ENCODE measurements at places on chromosomes 11 and 22. TPM values are rescaled to one million over a fixed set of nuclear protein-coding genes. Genes with fewer than 3 reads are reported as not detected.

GRCh38 chr11:97754976-97755375, 1265.8 kb upstream of the CNTN5 start:
- no peaks in the 10 kb centered on the region for H3K27me3 ChIP-seq
- no peak for DNase-seq
- H3K36me3 ChIP-seq: no peaks in the 10 kb centered on the region
- no peak overlapping the region for H3K27ac ChIP-seq

GRCh38 chr11:104159356-104159755, 4.6 kb downstream of the PDGFD start:
- no peak overlapping the region for H3K27ac ChIP-seq
- peaks cover 6% of the 10 kb centered on the region for H3K4me1 ChIP-seq
- DNase-seq: peak; percentile 44
- H3K27me3 ChIP-seq: no peaks in the 10 kb centered on the region

DNA sequence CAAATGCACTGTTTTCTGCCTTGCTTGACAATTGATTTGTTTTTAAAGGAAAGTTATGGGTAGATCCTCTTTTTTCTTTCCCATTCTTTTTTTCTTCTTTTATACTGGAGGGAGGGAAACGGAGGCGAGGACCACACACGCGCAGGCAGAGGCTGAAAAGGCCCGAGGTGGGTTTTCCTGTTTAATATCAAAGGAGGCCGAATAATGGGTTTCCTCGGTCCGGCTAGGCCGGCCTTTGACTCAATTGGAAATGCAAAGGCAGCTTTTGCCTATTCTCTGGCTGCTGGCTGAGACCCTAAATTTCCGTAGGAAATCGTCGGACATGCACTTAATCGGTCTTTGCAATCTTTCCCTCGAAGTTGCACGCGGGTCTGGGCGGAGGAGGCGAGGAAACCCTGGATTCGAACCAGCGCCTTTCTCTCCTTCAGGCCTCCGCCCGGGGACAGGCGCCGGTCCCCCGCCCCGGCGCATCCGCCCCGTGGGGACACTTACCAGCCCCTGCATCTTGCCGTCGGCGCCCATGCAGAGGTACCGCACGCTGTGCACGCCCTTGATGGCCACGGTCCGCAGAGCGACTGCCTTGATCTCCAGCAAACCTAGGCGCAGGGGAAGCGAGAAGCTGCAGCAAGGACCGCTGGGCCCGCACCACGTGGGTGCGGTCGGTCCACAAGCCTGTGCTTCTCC, 911 bp downstream of the FGF19 start:
- no peak for DNase-seq
- no peak overlapping the region for H3K27ac ChIP-seq
- peaks cover 53% of the 10 kb centered on the region for H3K27me3 ChIP-seq

DNA sequence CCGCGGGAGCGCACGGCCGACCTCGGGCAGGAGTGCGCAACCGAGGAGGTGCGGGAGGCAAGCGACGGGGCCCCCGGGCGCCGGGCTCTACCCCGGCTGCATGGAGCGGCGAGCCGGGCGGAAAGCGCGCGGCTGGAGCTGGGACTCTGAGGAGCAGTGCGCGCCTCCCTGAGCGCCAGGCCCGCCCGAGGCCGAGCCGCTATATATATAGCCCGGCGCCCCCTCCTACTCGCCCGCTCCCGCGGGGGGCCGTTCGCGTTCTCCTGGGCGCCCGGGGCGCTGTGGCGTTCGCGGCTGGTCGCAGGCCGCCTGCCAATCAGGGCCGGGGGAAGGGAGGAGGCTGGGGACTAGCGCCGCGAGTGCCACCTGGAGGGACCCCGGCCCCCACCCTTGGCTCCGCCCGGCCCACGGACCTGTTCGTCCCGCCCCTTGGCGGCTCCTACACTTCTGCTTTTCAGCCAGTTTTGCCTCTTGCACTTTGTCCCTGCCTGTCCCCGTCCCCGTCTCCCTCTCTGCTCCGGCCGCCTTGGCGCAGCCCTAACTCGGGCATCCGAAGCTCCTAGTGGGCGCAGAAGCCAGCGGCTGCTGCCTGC, at the start of gene FGF4:
FGF4 (minus strand) TSS at position 179 of the 593 bp plus-strand sequence. CDS start 257 bp downstream, outside the sequence.
- H3K4me1 ChIP-seq: no peaks in the 10 kb centered on the region
- H3K27ac ChIP-seq: no peak within 1 kb of the TSS
- no peak for DNase-seq
- H3K36me3 ChIP-seq: no peaks in the 10 kb centered on the region
- H3K4me3 ChIP-seq: no peak within 1 kb of the TSS

DNA sequence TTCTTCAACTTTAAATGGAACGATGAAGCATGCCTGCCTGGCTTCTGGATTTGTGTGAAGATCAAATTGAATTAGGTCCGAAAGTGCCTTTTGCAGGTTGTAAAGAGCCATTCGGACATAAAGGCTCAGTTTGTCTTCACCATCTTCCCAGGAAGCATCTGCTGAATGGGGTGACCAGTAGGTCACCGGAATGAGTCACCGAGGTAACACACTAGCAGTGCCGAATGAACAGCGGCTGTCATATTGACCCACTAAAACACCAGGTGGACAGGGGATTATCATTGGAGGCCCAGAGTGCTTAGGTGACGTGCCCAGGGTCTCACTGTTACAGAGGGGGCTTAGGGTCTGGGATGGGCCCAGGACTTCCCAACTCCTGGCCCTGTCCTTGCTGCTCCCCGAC, 43.1 kb upstream of the MYH9 start:
- H3K27me3 ChIP-seq: no peaks in the 10 kb centered on the region
- no peaks in the 10 kb centered on the region for H3K36me3 ChIP-seq
- H3K4me3 ChIP-seq: no peak overlapping the region
- DNase-seq: no peak
- peaks cover 43% of the 10 kb centered on the region for H3K4me1 ChIP-seq
- no peak overlapping the region for H3K27ac ChIP-seq

DNA sequence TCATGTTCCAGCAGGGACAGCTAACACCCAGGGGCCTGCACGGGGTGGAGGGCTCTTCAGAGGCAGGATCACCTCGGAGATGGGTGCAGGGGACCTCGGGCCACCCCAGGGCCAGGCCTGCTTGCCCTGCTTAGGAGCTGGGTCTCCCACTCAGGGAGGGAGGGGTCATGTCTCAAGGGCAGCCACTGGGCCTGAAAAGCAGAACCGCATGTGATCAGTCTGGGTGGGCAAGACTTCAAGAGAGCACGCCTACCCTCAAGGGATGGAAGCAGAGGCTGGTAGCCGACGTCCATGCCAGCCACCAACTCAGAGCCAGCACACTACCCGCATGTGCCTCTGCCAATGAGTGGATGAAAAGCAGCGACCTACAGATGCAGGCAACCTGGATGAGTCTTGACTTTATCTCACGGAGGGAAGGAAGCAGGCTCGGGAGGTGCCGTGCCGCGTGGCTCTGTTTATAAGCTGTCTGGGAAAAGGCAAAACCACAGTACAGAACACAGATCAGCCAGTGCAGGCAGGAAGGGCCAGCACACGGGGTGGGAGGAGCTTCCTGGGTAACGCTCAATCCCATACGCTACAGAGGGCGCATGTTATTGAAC, 16.0 kb downstream of the TBX1 start:
- peaks cover 33% of the 10 kb centered on the region for H3K27me3 ChIP-seq
- H3K36me3 ChIP-seq: no peaks in the 10 kb centered on the region
- no peak overlapping the region for H3K27ac ChIP-seq
- H3K4me3 ChIP-seq: no peak overlapping the region
- H3K4me1 ChIP-seq: no peaks in the 10 kb centered on the region
- DNase-seq: no peak

DNA sequence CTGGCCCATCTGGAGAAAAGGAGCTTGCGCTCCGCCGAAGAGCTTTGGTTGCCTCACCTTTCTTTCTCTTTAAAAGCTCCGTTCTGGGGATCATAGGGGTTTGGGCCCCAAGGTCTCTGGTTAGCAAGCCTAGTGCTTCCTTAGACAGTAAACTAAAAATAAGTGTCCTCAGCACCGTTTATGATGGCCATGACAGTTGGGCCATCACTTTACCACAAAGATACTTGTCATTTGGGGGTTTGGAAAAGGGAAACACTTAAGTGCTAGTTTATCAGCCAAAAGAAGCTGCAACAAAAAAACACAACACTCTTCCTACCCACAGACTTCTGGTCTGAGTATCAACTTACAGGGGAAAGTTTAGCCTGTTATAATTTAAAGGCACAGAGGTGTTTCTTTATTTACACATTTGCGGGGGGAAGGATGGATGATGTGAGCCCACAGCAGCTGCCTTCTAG, 88.4 kb upstream of the CD44 start:
- no peaks in the 10 kb centered on the region for H3K27me3 ChIP-seq
- no peak overlapping the region for H3K27ac ChIP-seq
- no peak overlapping the region for H3K4me3 ChIP-seq
- no peaks in the 10 kb centered on the region for H3K4me1 ChIP-seq
- no peaks in the 10 kb centered on the region for H3K36me3 ChIP-seq
- no peak for DNase-seq

- no peak overlapping the region for H3K27ac ChIP-seq
- no peak overlapping the region for H3K4me3 ChIP-seq
- no peaks in the 10 kb centered on the region for H3K36me3 ChIP-seq
- H3K27me3 ChIP-seq: no peaks in the 10 kb centered on the region
These were observed 571.4 kb downstream of the MIAT start for GRCh38 chr22:27228771-27229170.

DNA sequence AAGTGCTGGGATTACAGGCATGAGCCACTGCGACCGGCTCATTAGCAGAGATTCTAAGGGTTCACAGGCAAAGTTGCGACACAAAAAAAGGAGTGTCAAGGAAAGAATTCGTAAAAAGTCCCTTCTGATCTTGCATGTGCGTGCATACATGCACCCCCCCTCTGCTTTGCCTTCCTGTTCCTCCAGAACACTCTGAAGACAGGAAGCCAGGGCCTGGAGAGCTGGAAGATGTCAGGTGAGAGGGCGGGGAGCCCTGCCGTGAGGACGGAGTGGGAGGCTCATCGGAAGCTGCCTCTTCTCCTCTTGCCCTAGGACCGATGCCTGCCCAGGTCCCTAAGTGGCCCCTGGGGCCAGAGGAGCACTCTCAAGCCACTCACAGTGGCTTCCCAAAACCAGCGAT, 89.1 kb downstream of the LARGE1 start:
- H3K36me3 ChIP-seq: no peaks in the 10 kb centered on the region
- no peak for DNase-seq
- no peaks in the 10 kb centered on the region for H3K27me3 ChIP-seq
- no peak overlapping the region for H3K27ac ChIP-seq

DNA sequence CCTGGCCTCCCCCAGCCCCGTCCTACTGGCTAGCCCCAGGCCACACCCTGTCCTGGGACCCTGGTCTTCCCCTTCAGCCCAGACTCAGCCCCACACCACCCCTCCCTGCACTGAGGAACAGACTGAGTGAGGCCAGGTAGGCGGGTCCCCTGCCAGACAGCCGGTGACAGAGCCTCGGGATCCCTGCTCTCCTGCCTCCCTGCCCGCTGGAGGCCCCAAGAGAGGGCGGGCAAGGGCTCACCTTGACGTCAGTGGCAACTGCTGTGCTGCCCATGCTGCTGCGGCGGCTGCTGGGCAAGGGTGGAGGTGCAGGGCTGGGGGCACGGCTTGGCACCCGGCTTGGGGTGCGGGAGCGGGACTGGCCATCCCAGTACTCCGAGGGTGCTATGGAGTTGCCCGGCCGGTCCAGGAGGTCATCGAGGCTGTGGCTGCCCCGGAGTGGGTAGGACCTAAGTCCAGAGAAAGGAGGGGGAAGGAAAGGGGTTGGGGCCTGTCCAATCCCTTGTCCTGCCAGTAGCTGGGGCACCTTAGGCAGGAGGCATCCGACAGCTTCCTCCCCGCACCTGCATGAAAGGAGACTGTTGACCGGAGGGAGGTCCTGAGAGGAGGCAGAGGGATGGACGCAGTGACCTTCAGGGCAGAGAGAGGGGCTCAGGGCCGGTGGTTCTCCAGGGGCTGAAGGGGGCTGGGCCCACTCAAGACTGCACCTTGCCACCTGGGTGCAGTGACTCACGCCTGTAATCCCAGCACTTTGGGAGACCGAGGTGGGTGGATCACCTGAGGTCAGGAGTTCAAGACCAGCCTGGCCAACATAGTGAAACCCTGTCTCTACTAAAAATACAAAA, 2.2 kb upstream of the SLC16A8 start:
- DNase-seq: no peak
- H3K36me3 ChIP-seq: no peaks in the 10 kb centered on the region
- no peak overlapping the region for H3K27ac ChIP-seq

DNA sequence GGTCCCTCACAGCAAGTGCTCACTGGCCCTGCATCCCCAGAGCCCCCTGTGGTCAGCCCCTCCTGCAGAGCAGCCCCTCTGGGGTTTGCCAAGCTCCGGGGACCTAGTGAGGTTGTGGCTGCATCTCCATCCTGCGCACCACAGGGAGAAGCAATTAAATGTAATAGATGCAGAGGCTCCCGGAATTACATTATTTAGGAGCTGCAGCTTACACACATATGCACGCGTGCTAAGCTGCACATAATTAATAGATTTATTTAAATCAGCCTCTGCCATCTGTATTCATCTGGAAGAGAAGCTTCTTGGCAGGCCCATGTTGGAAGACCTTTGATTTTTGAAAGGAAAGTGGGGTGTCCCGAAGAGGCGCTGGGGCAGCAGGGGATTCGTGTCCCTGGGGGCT, 1271.5 kb downstream of the BRD1 start:
- no peaks in the 10 kb centered on the region for H3K36me3 ChIP-seq
- no peaks in the 10 kb centered on the region for H3K27me3 ChIP-seq
- no peak for DNase-seq
- no peak overlapping the region for H3K27ac ChIP-seq

DNA sequence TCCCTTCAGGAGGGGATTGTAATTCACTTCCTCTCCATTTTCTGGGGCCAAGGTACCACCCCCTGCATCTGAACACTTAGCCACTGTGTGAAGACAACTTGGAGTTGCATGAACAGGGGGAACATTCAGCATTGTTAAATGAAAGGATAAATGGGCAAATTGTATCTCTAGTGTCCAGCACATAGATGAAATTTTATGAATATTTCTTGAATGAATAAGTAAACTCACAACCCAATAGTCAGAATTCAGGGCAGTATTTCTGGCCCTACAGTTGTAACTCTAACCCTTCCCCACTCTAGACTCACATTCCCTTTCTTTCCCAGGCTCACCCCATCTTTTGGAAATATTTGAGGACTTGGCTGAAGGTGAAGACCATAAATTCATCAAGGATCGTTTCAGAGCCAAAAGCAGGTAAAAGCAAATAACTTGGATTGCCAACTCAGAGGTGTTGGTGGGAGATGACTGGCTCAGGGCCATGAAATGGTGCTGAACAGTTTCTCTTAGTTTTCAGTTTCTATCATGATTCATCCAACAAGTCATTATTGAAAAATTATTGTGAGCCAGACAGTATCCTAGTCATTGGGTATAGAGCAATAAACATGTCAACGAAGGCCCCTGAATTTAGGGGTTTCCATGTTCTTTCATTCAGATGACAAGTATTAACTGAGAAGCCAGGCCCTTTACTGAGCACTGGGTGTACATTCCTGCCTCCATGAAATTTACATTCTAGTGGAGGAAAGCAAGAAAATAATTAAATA, 33.3 kb upstream of the ZC3H12C start:
- DNase-seq: peak; percentile 64
- no peaks in the 10 kb centered on the region for H3K27me3 ChIP-seq
- H3K4me3 ChIP-seq: no peak overlapping the region
- H3K27ac ChIP-seq: no peak overlapping the region

Gene HEPN1
- total RNA-seq: not detected

Gene APOBEC3G
- total RNA-seq: 2.7 TPM

Gene SLC22A12
- total RNA-seq: not detected

Gene SMIM35
- total RNA-seq: not detected

Gene PATE4
- not detected for total RNA-seq
